A375 (cell line): ENCODE measurements at places on chromosomes 6 and 20. TPM values are rescaled to one million over a fixed set of nuclear protein-coding genes. Genes with fewer than 3 reads are reported as not detected.

The TINAG gene
- not detected in 2 replicates for total RNA-seq

The IMPG1 gene
- total RNA-seq = not detected in 2 replicates

The PPIL4 gene
- 17.9 and 23.5 TPM in 2 replicates for total RNA-seq

The SRF gene
- 33.7 and 35.8 TPM in 2 replicates for total RNA-seq

The SMIM8 gene
- 2.7 and 2.8 TPM in 2 replicates for total RNA-seq

The FOXS1 gene
- total RNA-seq = not detected in 2 replicates

The GNAS-AS1 gene
- total RNA-seq = 5.1 and 8.4 TPM in 2 replicates

The MYMX gene
- total RNA-seq = not detected in 2 replicates

The BMP2 gene
- total RNA-seq = 13.4 and 15.8 TPM in 2 replicates
